Hepatocyte (in vitro differentiated cells): ENCODE measurements at places on chromosomes 7 and 10.

- no peak for DNase-seq
These were observed 384.2 kb upstream of the FOXK1 start for GRCh38 chr7:4297918-4298219.

- no peak for DNase-seq
These were observed 146.8 kb downstream of the HIBADH start for GRCh38 chr7:27515933-27516332.

- peak; percentile 37 for DNase-seq
These were observed 655 bp downstream of the PTPRE start for GRCh38 chr10:127907411-127908105.

- DNase-seq: no peak
These were observed 65.0 kb upstream of the CCNY start for GRCh38 chr10:35271086-35271858.

GRCh38 chr10:52645187-52645758 lies 127.3 kb downstream of the MBL2 start:
- no peak for DNase-seq

DNA sequence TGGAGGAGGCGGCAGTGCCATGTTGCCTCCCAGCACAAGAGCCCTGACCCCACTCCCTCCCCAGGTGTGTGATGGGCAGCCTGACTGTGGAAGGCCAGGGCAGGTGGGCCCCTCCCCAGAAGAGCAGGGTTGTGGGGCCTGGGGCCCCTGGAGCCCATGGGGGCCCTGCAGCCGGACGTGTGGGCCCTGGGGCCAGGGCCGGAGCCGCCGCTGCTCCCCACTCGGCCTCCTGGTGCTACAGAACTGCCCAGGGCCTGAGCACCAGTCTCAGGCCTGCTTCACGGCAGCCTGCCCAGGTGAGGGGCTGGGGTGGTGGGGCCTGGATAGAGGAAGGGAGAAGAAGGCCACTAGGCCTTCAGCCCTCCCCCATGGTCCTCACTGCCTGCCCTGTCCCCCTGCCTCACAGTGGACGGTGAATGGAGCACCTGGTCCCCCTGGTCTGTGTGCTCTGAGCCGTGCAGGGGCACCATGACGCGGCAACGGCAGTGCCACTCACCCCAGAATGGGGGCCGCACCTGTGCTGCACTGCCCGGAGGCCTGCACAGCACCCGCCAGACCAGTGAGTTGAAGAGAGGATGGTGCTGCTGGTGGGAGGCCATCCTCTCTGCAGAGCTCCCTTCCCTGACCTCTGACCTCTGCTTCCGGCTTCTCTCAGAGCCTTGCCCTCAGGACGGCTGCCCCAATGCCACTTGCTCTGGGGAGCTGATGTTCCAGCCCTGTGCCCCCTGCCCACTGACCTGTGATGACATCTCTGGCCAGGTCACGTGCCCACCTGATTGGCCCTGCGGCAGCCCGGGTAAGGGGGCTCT lies 18.2 kb upstream of the ZNF467 start:
- DNase-seq: no peak

GRCh38 chr7:42192851-42193461 lies 44.1 kb downstream of the GLI3 start:
- DNase-seq: peak; percentile 17

GRCh38 chr7:11911900-11912299 lies 79.9 kb upstream of the THSD7A start:
- no peak for DNase-seq
